Astrocyte of the hippocampus (primary cell): ENCODE measurements at places on chromosomes 11 and 22.

GRCh38 chr22:42132457-42132856, 1.8 kb upstream of the CYP2D6 start:
- no peak for DNase-seq

GRCh38 chr22:27134315-27134701, 476.9 kb downstream of the MIAT start:
- peak; percentile 86 for DNase-seq

- peak; percentile 4 for DNase-seq
Observed at GRCh38 chr11:36945384-36945783, 347.3 kb upstream of the RAG2 start.

DNA sequence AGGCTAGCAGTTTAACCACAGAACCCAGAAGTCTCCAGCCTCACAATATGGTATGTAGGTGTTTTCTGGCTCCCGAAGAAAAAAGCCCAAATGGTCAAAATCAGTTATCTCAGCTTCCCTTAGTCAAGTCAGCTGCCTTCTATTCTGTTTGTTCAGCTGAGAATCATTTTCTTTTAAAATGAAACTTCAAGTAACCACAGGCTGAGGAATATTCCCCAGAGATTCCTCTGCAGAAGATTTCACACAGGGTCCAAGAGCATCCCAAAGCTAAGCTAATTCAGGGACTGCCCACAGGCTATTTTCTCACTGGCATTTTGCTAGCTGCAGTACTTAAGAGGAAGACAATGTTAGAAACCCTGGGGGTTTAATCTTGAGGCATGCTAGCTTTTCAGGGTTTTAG, 977.0 kb upstream of the CHORDC1 start:
- DNase-seq = no peak

GRCh38 chr11:94132152-94132558, 3.5 kb downstream of the PANX1 start:
- peak; percentile 84 for DNase-seq

GRCh38 chr22:48098921-48099245, 1336.4 kb downstream of the TBC1D22A start:
- no peak for DNase-seq

DNA sequence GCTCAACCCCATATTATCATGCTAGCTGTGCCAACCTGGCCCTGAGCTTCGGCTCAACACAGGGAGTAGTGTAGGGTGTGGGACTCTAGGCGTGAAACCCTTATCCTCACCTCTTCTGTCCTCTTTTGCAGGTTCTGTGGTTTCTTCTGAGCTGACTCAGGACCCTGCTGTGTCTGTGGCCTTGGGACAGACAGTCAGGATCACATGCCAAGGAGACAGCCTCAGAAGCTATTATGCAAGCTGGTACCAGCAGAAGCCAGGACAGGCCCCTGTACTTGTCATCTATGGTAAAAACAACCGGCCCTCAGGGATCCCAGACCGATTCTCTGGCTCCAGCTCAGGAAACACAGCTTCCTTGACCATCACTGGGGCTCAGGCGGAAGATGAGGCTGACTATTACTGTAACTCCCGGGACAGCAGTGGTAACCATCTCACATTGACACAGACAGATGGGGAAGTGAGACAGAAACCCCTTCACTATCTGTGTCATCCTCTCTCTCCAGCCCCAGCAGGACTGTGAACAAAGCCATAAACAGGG, 76.4 kb downstream of the GGTLC2 start:
- no peak for DNase-seq

- peak; percentile 83 for DNase-seq
Observed at GRCh38 chr11:106466521-106467080, 389.1 kb downstream of the AASDHPPT start.

GRCh38 chr11:110856996-110857812, 145.0 kb upstream of the ARHGAP20 start:
- no peak for DNase-seq

DNA sequence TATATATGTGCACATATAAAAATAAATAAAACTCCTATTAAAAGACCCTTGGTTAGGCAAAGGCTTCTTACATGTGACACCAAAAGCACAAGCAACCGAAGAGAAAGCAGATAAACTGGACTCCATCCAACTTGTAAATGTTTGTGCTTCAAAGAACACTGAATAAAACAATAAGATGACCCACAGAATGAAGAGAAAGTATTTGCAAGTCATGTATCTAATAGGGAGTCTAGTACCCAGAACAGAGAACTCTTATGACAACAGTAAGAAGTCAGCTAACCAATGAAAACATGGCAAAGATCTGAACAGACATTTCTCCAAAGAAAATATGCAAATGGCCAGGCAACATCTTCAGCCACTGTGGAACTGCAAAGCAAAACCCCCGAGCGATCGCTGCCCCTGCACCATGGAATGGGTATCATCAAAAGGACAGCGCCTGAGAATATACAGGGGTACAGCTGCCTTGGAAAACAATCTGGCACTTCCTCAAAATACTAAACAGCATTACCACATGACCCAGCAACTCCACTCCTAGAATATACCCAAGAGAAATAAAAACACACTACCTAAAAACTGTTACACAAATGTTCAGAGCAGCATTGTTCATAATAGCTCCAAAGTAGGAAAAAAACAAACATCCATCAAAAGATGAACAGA, 17.2 kb downstream of the BRD1 start:
- DNase-seq = no peak

GRCh38 chr22:39800790-39801520, 92.6 kb downstream of the ENTHD1 start:
- no peak for DNase-seq
